Endodermal cell (in vitro differentiated cells): ENCODE measurements at places on chromosomes 2 and 18.

GRCh38 chr2:118202707-118203303 lies 114.5 kb downstream of the INSIG2 start:
- DNase-seq: peak; percentile 88

DNA sequence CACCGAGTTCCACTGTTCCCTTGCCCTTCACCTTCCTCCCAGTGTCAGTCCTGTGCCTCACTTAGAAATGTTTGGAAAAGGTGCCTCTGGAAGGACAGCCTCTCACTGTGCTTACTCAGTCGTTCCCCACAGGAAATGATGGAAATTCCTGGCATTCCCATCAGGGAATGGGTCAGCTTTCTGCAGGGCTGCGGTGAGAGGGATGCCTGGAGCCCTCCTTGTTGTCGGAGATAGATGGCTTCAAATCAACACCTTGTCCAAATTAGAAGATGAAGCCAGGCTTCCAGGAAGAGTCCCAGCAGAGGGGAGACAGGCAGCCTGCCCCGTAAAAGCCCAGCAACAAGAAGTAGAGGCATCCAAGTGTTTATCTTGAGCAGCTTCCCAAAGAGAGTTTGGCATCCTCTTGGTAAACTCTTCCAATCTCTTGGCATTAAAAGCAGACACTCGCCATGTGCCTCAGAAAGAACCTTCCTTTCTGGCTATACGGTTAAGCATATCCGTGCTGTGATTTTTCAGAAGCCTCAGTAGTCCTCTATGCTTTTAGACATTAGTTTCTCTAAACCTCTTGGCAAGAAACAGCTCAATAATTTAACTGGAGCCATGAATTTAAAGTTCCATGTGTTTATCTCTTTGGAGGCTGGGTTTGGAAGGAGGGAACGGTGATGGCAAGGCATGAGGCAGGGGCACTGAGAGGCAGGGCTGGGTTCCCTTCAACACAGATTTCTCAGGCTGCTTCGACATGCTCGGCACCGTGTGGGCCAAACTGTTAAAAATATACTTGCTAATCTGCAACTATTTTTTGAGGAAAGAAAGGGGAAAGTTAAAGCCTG lies 25.1 kb downstream of the COLEC12 start:
- DNase-seq: peak; percentile 87

GRCh38 chr2:53913721-53914120 lies 54.0 kb upstream of the GPR75 start:
- DNase-seq: no peak

DNA sequence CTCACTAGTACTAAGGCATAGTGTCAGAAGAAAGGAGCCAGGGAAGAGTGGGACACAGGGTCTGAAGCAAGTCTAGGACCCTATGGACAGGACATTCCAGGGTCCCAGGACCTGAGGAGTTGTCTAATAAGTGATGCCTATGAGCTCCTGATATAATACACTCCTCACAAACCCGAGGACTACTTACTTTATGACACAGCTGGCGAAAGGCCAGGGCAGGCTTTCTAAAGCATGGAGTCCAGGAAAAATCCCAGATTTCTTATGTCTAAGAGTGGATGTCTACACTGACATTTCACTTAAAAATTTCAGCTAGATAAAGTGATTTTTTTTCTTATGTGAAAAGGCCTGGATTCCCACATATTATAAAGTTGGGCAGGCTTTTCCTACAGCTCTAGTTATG lies 502.2 kb upstream of the SETBP1 start:
- no peak for DNase-seq

DNA sequence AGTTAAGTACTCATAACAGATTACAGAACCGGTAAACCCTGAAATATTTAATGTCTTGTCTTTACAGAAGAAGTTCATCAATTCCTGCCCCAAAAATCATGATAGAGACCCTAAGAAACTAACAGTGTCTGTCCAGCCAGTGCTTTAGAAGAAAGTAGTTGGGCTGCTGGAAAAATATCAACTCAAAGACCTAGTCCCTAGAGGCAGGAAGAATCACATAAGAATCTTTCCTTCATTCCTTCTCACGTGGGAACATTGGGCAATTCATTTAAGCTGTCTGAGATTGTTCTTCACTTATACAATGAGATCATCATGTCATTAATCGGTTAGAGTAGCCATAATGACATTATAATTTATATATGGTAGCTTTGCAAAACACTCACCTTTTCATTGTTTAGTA lies 156.4 kb downstream of the CCBE1 start:
- no peak for DNase-seq

DNA sequence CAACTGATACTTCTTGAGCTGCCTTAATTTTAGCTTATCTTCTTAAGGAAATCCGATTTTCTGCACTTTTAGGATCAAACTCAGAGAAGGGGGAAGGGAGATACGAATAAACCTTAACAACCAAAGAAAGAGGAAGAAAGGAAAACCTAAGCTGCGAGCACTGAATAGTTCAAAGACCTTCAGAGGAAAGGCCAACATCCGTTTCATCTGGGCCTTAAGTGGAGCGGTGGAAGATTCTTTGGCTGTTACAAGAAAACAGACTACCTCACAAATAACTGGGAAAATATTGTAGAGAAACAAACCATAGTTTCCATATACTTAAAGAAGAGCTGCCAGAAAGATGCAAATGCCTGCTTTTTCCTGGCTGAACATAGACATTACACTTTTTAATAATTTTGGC lies 43.6 kb downstream of the VIT start:
- DNase-seq: no peak

DNA sequence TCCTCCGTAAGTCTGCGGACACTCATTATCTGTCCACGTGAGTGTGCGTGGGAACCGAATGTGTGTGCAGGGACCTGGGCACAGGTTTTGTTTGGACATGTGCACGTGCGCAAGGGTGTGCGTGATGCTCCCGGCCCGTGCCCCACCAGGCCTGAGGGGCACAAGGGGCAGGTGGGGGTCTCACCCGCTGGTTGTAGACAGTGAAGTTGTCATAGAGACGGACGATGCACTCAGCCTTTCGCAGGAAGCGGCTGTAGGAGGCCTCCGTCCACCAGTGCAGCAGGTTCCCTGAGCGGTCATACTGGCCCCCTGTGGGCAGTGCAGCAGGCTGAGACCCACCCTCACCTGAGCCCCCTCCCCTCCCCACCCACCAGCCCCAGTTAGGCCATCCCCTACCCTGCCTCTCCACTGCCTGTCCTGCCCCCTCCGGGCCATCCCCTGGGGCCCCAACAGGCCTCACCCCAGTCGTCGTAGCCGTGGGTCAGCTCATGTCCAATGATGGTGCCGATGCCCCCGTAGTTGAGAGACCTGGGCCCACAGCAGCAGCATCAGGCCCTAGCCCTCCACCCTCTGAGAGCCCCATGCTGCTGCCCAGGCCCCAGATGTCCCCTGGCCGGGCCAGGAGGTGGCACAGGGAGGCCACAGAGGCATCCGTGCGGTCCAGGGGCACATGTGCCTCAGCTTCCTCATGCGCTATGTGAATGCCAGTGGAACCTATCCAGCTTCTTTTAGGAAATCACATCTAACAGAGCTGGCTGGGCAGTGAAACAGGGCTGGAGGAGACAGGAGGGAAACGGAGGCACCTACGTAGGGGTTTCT lies 6.1 kb downstream of the ECEL1 start:
- DNase-seq: peak; percentile 36

- DNase-seq: no peak
These were observed 2.5 kb upstream of the SMIM21 start for GRCh38 chr18:75429975-75430374.
